ENCODE measurements at places on chromosomes 11 and 22.

DNA sequence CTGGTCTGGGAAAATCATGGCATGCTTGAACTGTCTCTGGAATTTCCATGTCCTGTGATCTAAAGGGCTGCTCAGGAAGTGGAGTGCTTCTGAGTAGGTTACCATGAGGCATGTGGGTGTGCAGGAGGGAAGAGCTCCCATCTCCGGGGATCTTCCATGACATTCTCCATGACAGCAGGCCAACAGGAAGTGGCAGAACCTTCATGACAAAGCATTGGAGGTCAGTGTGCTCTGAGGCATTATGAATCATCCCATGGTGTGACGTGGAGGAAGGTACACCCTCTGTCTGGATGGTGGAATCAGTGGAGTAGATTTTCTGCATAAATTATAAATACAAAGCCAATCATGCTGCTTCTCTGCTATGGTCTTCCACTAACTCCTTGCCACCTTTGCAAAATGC, 139.6 kb upstream of the E2F8 start:
- DNase-seq = no peak

DNA sequence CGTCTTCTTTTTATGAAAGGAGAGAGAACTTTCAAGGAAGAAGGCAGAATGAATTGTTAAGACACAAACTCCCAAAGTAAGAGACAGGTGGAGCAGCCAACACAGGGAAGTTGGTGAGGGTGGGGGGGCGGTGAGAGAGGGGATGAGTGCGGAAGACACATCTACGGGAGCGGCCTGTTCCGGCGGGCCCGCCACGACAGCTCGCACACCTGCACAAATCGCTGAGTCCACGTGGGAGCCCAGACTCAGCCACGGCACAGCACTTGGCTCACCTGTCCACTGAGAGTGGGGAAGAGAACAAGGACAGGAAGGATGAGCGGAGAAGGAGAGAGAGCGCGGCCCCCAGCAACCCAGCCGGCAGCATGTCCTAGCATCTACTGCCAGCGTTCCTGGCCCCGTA, 331.1 kb downstream of the CADM1 start:
- no peak for DNase-seq

DNA sequence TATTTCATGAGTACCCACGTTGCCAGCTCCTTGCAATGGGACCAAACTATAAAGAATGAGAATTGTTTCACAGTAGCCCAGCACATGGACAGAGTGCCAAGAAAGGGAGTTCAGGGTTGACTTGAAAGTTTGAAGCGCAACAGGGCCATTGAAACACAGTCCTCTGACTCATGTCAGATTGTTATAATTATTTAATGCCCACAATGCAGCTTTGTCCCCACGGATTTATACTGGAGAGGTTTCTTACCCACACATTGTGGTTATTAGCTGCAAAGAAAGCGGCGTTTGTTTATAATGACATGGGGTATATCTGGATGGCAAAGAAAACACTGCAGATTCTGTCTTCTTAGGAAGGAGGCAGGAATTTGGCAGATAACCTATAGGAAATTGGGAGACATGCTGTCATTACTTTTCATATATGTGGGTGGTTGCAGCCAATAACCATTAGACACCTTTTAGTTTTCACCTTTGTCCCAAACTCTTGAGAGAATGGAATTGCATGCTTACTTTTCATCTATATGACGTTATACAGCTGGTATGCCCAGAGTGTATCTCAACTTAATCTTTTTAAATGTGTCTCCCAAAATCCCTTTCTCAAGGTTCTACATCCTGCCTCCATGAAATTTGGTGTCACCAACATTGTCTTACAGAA, 143.6 kb downstream of the TEAD1 start:
- DNase-seq = no peak

- DNase-seq = no peak
Measured at GRCh38 chr22:39317775-39318506, 1.5 kb downstream of the RPL3 start.
